ENCODE measurements at places on chromosomes 5 and 9.

GRCh38 chr5:148912714-148913398, 86.4 kb downstream of the ADRB2 start:
- peak; percentile 33 for DNase-seq

DNA sequence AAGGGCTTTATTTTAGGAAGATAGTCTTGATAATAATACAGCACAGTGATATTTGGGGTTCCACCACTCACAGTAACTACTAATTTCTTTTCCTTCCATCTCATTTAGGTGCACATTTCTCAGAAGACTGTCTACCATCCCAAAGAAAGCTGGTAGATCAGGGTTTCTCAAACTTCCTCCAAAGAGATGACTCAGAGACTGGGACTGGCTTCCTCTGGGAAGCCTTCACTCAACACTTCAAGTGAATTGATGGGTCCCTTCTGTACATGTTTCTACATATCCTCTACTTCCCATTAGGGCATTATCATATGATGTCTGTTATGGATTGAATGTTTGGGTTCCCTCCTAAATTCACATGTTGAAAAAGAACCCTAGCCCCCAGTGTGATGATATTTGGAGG, 138.5 kb downstream of the SPOCK1 start:
- DNase-seq: no peak

GRCh38 chr9:82883436-82883835, 179.5 kb downstream of the RASEF start:
- no peak for DNase-seq

DNA sequence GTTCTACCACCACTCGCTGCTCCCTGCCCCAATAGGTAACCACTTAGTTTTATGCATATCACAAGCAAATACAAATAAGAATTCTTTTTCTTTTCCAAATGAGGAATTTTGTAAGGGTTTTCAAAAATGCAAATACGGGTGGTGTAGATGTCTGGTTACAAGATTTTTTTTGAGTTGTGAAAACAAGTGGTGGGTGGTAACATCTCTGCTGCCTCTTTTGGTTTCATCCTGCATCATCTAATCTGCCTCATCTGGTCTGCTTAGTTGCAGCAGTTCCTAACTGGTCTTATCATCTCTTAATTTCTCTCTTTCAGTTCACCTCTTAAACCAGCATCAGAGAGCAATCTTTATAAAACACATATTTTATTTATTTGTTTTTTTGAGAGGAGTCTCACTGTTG, 5.3 kb downstream of the NFX1 start:
- no peak for DNase-seq

DNA sequence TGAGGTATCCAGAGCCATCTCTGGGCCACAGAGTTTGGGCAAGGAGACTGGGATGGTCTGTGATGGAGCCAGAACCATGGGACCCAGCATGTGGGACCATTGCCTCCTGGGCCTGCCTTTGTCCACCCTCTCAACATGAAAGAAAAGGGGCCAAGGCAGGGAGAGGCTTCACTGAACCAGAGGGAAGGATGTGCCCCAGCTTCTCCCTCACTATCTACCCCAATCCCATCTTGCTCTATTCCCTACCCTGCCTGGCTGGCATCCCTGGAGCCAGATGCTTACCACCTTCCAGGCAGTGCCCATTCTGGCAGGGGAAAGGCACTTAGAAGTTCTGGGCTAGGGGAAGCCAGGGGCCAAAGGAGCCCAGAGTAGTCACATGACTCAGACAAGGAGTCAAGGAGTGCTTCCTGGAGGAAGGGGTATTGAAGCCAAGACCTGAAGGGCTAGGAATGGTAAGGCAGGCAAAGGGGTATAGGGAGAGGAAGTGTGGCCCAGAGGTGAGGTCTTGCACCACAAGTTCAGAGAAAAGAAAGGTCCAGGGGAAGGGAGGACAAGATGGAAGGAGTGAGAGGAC, 9.8 kb downstream of the PDLIM4 start:
- no peak for DNase-seq

- no peak for DNase-seq
Measured at GRCh38 chr5:15168358-15168757, 296.8 kb upstream of the ANKH start.

- no peak for DNase-seq
Measured at GRCh38 chr5:10757922-10758555, 3.0 kb downstream of the DAP start.

- DNase-seq: no peak
Measured at GRCh38 chr9:100324594-100325200, 28.0 kb downstream of the TEX10 start.

- DNase-seq: no peak
Measured at GRCh38 chr9:76415154-76415553, 20.9 kb upstream of the RFK start.

GRCh38 chr9:114777821-114778609, 27.8 kb downstream of the TNFSF15 start:
- no peak for DNase-seq

DNA sequence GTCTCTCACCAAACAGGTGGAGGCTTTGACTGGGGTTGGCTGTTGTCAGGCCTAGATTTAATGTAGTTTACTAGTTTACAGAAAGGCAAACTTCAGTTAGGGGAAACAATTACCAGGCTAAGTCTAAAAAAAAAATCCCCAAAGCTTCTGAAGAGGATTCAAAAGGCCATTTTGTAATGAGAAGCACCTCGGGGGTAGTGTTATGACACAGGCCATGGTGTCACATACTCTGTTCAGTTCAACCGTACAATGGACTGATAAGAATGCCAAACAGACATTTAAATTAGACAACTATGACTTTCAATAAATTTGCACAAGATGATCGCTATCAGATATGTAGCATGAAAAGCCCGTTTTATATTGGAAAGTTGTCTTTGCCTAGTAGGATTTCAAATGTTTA, 120.1 kb upstream of the PCA3 start:
- no peak for DNase-seq

GRCh38 chr5:160360310-160360709, 10.1 kb downstream of the C1QTNF2 start:
- no peak for DNase-seq

DNA sequence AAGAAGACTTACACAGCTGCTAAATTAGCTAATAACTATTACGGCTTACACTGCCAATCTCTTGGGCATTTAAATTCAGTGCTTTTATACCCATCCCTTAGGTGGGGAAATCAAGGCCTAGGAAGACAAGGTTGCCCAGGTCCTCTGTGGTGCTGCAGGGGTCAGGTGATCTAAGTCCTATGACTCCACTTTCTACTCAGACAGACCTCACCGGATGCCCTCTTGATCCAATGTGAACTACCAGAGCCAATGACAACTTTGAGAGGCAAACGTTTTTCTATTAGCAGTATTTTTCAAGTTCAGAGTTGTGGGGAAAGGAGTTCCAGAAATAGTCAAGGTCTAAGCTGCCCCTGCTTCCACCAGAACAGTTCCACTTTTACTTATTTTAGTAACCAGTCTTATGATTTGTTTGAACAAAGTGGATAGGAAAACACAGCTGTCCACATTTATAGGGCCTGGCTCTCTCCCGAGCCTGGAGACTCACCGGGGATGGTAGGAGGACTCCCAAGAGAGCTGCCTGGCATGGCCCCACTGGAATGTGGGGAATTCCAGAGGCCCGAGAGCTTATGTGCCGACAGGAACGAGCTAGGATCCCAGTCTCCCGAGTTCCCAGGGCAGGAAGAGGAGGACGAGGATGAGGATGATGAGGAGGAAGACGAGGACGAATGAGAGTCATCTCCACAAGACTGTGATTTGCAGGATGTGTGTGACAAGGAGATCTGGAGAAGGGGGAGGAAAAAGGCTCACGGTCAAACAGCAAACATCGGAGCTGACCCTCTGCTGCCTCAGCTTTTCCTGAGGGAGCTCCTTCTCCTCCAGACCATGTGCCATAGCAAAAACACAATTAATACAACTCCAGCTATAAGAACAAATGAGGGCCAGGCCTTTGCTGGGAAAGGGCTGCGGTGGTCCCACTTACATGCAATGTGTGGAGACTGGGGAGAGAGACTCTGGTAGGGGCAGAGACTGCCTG, 16.7 kb downstream of the FAM193B start:
- peak; percentile 53 for DNase-seq

DNA sequence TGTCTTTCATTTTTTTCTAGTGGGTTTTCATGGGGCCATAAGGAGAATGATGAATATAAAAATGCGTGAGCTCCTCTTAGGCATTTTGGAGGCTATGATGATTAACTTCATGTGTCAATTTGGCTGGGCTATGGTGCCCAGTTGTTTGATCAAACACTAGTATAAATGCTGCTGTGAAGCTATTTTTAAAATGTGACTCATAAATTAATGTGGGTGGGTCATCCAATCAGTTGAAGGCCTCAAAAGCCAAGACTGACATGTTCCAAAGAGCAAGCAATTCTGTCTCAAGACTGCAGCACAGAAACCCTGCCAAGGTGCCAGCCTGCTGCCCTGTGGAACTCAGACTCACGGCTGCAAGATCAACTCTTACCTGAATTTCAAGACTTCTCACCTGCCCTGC, 24.4 kb upstream of the ICE1 start:
- no peak for DNase-seq

GRCh38 chr9:117485176-117485575, 70.3 kb upstream of the ASTN2 start:
- DNase-seq: no peak

- no peak for DNase-seq
Measured at GRCh38 chr5:77761606-77762005, 14.5 kb downstream of the TBCA start.

GRCh38 chr5:107840592-107840991, 169.9 kb upstream of the EFNA5 start:
- DNase-seq: no peak

GRCh38 chr9:90022474-90022873, 417.7 kb downstream of the GADD45G start:
- no peak for DNase-seq

GRCh38 chr5:157506066-157506590, 46.1 kb downstream of the NIPAL4 start:
- DNase-seq: no peak

DNA sequence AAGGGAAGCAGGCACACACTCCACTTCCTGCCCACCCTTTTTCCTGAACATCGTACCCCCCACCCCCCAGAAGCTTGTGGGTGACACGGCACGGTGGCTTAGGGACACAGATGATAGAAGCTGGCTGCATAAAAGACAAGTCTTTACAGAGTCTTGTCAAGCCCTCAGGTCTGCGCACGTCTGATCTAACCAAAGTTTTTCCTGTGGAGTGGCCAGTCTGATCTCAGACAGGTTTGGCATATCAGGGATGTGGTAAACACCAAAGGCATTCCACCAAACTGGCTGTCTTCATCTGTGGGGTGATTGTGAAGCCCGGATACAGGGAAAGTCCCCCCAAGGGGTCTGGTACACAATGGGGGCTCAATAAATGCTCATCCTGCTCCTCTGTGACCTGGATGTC, 50.0 kb downstream of the CRB2 start:
- peak; percentile 8 for DNase-seq

DNA sequence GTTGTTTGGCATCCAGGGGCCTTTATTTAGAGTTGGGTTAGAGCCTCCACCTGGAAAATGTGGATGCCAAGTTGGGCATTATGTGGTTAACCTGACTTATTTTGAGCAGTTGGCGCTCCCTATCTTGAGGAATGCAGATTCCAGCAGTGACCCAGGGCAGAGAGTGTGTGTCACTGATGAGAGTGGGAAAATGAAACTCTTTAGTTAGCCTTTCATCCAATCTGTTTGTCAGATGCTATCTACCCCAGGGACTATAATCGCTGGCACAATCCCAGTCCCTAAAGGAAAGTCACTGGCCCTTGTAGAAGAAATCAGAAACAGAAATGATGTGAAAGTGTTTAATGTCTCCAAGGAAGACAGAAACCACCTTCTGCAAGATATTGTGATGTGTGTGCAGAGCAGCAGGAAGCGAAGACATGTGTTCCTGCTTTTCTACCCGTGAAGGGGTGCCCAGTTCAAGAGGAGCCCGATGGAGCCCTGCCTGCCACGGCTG, 10.2 kb upstream of the STING1 start:
- DNase-seq: no peak

GRCh38 chr9:117305454-117305853, 109.4 kb downstream of the ASTN2 start:
- no peak for DNase-seq

DNA sequence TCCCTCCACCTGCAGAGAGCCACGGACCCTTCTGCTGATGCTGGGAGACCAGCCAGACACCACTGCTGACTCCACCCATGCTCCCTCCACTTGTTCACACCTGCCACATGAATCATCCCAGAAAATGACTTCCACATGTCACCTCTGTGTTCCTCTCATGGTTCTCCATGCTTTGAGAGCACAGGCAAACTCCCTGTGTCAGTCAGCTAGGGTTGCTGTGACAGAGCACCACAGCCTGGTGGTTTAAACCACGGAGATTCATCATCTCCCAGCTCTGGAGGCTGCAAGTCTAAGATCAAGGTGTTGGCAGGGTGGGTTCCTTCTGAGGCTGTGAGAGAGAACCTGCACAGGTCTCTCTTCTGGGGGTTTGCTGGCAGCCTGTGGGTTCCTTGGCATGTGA, 381.4 kb downstream of the GADD45G start:
- no peak for DNase-seq

DNA sequence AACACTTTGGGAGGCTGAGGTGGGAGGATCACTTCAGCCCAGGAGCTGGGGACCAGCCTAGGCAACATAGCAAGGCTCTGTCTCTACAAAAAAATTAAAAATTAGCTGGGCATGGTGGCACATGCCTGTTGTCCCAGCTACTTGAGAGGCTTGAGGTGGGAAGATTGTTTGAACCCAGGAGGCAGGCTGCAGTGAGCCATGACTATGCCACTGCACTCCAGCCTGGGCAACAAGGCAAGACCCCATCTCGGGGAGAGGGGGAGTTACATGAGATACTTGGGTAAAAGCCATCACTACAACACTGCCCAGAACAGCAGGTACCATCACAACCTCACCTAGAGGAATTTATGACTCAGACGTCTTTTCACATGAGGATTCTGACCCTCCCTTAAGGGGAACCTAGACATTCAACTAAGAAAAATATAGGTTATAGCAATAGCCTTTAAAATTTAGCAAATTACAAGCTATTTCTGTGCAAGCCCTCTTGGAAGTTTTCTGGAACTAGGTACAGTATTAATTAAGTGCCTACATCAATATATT, 143.5 kb downstream of the NFIB start:
- no peak for DNase-seq
